ENCODE measurements at places on chromosomes 5 and 9. TPM values are rescaled to one million over a fixed set of nuclear protein-coding genes. Genes with fewer than 3 reads are reported as not detected.

The C5 gene
- polyA plus RNA-seq, result 0.81 TPM

- DNase-seq, result no peak
Measured at GRCh38 chr5:113036826-113037225, 60.2 kb downstream of the DCP2 start.

The CTXN3 gene
- polyA plus RNA-seq, result not detected

DNA sequence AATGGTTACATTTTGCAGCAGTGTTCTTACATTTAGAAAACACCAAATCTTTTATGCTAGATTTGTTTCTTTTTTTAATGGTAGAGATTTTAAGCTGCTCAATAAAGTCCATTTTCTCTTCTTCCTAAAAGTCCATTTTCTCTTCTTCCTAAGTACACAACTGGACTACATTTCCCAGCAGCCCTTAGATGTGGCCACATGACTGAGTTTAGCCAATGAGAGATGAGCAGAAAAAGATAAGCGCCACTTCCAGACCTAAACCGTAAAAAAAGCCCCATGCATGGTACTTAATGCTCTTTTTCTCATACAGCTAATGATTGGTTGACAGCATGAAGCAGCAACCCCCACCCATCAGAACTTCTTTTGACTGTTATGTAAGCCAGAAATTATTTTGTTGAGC is 206.7 kb downstream of the FAM114A2 start:
- DNase-seq, result peak; percentile 68

DNA sequence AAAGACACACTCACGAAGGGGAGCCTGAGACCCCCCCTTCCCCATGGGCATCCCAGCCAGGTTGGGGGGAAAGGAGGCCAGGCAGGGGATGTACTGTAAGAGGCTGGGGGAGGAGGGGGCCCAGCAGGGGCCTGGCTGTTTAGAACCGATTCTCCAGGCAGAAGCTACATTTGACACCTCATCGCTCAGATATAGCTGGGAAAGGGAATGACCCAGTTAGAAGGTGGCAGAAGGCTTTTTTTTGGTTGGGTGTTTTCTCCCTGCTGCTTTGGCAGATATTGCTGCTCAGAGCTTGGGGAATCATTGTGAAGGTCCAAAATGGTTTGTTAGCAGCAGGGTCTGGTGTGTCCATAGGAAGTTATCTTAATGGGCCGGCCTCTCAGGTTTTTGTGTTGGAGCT is 6.0 kb downstream of the CDX1 start:
- DNase-seq, result no peak

The PTGS1 gene
- 4.0 TPM for polyA plus RNA-seq

The SLC6A19 gene
- 1.1 TPM for polyA plus RNA-seq

The SCGB3A2 gene
- polyA plus RNA-seq, result not detected

DNA sequence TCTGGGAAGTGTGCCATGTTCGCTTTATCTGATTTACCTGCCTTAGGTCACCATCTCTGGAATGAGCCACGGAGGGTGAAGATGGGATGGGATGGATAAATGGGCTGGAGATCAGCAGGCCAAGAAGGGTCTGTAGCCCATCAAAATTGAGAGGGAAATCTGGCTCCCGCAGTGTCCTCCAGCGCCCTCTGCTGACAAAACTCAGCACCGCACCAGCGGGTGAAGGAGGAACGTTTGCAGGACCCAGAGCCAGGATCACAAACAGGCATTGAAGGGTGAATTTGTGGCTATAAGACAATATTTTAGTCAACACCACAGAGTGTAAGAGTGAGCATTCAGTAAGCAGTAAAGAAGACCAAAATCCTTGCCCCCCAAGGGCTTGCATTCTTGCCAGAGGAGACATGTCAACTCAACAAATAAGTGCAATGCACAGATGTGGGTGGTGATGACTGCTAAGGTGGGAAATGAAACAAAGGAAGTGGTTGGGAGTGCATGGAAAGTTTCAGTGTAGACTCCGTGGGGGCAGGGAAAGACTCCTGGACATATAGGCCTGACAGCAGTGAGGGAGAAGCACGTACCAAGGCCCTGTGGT is 124.4 kb downstream of the TENT4A start:
- DNase-seq, result peak; percentile 56

DNA sequence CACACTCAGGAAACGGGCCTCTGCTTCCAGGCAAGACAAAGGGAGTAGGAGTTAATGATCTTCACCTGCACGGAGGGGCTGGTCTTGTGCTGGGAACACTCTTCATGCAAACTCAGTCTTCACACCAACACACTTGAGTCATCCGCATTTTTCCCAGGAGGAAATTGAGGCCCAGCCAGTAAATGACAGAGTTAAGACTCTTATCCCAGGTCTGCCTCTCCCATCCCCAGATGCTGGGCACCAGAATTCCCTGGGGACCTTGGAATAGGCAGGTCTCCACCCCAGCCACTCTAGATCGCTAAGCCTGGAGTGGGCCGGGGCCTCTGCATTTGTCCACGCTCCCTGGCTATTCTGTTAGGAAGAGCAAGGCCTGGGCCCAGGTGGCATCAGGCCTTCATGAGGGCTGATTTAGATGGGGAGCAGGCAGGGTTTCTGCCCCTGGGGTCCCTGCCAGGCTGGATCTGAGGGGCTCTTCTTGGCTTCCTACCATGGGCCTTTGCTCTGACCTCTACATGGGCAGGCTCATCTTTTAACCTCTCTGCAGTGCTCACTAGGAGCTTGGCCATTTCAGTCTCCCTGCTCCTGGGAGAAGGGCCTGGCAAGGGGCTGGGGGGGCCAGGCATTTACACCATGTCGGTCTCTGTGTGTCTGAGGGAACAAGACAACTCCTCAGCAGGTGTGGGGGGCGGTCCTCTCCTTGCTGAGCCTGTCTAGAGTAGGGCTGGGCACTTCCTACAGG is 77.3 kb downstream of the AMBP start:
- no peak for DNase-seq

The HDHD3 gene
- 19.1 TPM for polyA plus RNA-seq

The KIF27 gene
- 0.85 TPM for polyA plus RNA-seq

DNA sequence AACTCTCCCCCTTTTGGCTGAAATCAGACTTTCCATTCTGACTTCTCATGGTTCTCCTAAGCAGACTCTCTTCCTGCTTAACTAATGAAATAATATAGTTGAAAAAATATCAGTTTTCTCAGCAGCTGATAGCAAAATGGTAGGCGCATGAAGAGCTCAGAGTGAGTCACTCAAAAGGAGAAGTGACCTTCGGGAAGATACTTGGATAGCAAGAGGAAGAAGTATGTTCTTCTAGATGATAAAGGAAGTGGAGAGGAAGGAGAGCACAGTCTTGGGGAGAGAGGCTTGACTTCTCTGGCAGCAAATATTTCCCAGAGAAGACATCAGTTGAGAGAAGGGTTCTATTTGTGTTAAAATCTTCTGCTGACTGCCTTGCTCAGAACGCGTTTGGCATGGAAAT is 101.5 kb downstream of the TAF11L14 start:
- no peak for DNase-seq

The DOCK8 gene
- polyA plus RNA-seq, result 23.4 TPM

GRCh38 chr9:135729480-135729879 is 27.5 kb downstream of the KCNT1 start:
- DNase-seq, result no peak

The ACTBL2 gene
- not detected for polyA plus RNA-seq

DNA sequence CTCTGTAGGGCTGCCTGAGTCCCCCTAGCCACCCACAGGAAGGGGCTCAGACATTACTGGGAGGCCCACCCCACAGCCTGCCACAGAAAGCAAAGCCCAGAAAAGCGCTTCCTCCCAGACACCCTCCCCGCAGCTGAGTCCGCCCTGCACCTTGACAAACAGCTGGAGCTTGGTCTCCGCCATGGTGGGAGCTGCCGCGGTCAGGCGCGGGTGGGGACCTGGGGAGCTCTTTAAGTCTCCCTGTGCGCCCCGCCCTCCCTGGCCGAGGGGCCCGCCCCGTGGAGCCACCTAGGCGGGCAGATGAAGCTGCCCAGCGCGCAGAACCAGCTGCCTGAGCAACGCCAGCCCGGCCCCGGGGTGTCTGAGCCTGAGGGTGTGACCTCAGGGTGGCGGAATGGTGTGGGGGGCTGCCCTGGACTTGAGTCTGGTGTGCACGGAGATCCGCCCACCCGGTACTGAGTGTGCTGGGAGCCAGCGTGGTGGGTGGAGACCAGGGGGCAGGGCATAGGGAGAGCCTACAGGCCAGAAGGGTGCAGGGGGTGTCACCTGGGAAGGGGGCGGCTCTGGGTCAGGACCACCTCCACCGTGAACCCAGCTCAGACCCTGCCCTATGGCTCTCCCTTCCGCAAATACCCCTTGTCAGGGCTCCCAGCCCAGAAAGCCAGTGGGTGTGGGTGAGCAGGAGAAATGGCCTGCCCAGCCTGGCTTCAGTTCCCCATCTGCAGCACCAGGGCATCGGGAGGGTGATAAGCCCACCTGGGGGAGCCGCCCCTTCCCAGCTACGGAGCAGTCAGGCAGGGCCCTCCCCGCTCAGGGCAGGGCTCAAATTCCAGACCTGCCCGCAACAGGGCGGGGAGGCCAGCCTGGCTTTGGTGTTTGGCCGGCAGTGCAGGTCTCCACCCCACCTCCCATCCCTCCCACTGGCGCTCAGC is at the start of gene CLIC3:
CLIC3 (minus strand) TSS at position 208 of the 932 bp plus-strand sequence; CDS start at position 183, 25 bp downstream.
- peak; percentile 79 for DNase-seq

The MARVELD2 gene
- not detected for polyA plus RNA-seq

The ANKDD1B gene
- polyA plus RNA-seq, result 0.13 TPM

DNA sequence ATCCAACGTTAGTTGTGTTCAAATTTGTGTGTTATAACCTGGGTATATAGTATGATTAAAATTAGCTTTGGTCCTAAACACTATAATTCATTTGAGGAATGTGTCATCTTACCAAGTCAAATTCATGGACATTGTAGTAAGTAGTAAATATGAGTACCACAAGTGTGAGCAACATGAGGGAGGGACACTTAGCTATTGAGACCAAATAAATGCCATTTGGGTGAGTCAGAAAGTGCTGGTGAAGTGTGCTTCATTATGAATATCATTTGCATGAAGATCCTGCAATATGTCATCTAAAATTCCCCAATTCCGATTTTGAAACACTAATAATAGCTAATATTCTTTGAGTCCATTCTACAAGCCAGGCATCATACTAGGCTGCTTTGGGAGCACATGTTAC is 336.7 kb upstream of the KIF2A start:
- no peak for DNase-seq

GRCh38 chr9:27924502-27924901 is 351.2 kb upstream of the C9orf72 start:
- no peak for DNase-seq

GRCh38 chr9:131276094-131276888 is at the start of gene FAM78A:
Gene FAM78A, minus strand, starts transcription at chr9:131276510. Its CDS starts 331 bp downstream, at chr9:131276179.
- peak; percentile 90 for DNase-seq

The ANKS6 gene
- polyA plus RNA-seq, result 74.3 TPM

DNA sequence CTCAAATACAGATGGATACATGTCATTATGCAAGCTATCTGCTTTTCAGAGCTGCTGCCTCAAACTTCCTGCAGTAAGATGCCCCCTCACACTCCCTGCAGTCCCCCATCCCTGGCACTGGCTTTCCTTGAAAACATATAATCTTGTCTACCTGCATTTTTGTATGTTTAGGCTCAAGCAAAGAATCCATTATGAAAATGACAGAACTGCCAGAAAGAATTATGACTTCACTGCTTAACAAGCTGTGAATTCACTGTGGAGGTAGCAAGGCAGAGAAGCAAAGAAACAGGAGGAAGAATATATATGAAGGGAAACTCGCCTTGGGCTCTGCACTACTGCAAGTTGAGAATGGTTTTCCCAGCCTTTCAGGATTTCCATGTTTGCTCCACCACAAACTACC is 39.4 kb upstream of the PPP2R2B start:
- DNase-seq, result no peak

The PPP3R2 gene
- not detected for polyA plus RNA-seq

GRCh38 chr5:29079771-29080170 is 2041.4 kb upstream of the CDH9 start:
- DNase-seq, result peak; percentile 5

- DNase-seq, result no peak
Measured at GRCh38 chr5:157271740-157272271, 5.9 kb downstream of the CYFIP2 start.

The SV2C gene
- not detected for polyA plus RNA-seq

GRCh38 chr9:93155716-93156474 is 21.8 kb upstream of the NINJ1 start:
- DNase-seq, result no peak

DNA sequence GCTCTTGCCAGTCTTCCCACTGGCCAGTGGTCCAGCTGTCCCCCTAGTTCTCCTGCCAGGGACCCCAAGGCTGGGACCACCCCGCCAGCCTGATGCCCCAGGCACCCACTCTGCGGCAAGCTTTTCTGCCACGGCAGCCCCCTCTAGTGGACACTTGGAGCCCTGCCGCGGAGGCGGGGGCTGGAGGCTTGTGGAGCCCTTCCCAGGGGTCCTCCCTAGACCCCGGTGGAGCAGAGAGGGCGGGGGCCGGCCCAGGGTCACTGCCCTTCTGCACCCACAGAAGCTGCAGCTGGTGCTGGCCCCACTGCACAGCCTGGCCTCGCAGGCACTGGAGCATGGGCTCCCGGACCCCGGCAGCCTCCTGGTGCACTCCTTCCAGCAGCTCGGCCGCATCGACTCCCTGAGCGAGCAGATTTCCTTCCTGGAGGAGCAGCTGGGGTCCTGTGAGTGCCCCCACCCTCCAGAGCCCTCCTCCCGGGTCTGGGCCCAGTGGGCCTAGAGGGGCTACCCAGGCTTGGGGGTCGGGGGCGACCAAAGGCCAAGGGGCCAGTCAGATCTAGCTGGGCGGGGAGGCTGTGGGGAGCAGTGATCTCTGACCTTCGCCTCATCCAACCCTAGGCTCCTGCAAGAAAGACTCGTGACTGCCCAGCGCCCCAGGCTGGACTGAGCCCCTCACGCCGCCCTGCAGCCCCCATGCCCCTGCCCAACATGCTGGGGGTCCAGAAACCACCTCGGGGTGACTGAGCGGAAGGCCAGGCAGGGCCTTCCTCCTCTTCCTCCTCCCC is 9.1 kb downstream of the EGFL7 start:
- DNase-seq, result peak; percentile 62

DNA sequence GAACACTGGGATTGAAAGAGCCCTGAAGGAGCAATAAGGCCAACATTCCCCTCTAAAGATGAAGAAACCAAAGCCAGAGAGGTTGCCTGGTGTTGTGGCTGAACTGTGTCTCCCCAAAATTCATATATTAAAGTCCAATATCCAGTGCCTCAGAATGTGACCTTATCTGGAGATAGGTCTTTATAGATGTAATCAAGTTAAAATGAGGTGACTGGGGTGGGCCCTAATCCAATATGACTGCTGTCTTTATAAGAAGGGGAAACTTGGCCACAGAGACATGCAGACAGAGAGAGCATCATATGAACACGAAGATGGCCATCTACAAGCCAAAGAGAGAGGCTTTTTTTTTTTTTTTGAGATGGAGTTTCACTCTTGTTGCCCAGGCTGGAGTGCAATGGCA is 66.9 kb upstream of the PLPP1 start:
- no peak for DNase-seq

The ACER2 gene
- 3.4 TPM for polyA plus RNA-seq

GRCh38 chr5:177997319-177997670 is 1.3 kb upstream of the PROP1 start:
- no peak for DNase-seq

Measured in K562 (cell line).